Activated CD8-positive, alpha-beta T cell treated with anti-CD3 and anti-CD28 coated beads for 36 hours (primary cell): ENCODE measurements at places on chromosomes 5 and 9. TPM values are rescaled to one million over a fixed set of nuclear protein-coding genes. Genes with fewer than 3 reads are reported as not detected.

TMEM215 gene
- total RNA-seq, result not detected

TMC1 gene
- 0.38 TPM for total RNA-seq

RNF208 gene
- total RNA-seq, result 10.4 TPM

SOX30 gene
- 0.11 TPM for total RNA-seq

FOXE1 gene
- total RNA-seq, result 0.09 TPM

IL3 gene
- total RNA-seq, result 0.25 TPM

BNIP1 gene
- 23.5 TPM for total RNA-seq

HAPLN1 gene
- not detected for total RNA-seq

SIT1 gene
- total RNA-seq, result 99.9 TPM

DNA sequence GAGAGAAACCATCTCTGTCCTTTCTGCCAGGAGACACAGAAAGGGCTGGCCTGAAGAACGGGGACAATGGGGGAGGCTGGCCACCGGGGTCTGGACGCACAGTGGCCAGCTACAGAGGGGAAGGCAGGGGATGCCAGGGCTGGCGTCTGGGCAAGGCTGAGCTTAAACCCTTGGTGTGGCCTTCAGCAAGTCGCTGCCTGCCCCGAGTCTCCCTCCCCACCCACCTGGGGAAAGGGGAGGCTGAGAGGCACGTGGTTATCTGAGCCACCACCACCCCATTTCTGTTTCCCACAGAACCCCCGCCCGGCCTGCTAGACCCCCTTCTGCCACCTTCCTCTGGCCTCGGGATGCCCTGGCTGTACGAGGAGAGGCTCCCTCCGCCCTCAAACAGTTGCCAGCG is 115.3 kb downstream of the VAV2 start:
- no peaks in the 10 kb centered on the region for H3K36me3 ChIP-seq
- H3K27me3 ChIP-seq, result no peaks in the 10 kb centered on the region
- no peak for DNase-seq
- no peak overlapping the region for H3K4me3 ChIP-seq
- H3K4me1 ChIP-seq, result no peaks in the 10 kb centered on the region

GRCh38 chr9:136075881-136076678 is 19.0 kb downstream of the NACC2 start:
- no peaks in the 10 kb centered on the region for H3K36me3 ChIP-seq
- no peak overlapping the region for H3K27ac ChIP-seq
- H3K4me3 ChIP-seq, result peak overlapping the region; percentile 4
- peak; percentile 34 for DNase-seq
- H3K4me1 ChIP-seq, result peaks cover 12% of the 10 kb centered on the region

DNA sequence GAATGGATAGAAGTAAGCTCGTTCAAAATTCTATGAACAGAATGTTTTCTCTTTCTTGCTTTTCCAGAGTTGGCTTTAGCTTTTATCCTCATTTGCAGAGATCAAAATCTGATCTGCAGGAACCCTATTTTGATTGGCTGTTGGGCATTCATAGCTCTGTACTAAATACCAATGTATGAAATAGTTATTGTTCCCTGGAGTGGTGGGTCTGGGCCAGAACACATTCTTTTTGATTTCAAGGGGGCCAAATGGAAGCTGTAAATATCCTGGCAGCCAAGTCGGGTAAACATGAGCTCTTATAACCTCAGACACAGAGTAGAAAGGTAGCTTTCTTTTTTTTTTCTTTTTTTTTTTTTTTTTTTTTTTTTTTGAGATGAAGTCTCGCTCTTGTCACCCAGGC is 241.5 kb downstream of the PDZD2 start:
- no peaks in the 10 kb centered on the region for H3K27me3 ChIP-seq
- H3K36me3 ChIP-seq, result no peaks in the 10 kb centered on the region
- no peak overlapping the region for H3K4me3 ChIP-seq
- H3K27ac ChIP-seq, result no peak overlapping the region
- no peak for DNase-seq

DNA sequence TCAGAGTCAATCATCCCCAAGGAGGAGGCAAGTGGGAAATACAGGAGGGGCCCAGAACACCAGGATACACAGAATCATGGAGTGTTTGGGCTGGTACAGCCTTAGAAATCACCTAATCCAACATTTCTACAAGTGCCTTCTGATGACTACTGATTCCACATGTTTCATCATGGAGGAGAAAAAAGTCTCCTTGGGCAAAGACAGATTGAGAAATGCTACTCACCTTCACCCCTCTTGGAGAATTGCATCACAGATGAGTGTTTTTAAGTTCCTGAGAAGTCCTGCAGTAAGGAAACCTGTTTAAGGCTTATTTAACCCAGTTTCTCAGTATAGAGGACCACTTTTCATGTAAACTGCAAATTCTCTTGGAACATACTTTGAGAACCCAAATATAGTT is 2.2 kb upstream of the SLIT3 start:
- H3K4me3 ChIP-seq, result no peak overlapping the region
- H3K27ac ChIP-seq, result no peak overlapping the region
- H3K27me3 ChIP-seq, result peaks cover 47% of the 10 kb centered on the region
- no peaks in the 10 kb centered on the region for H3K36me3 ChIP-seq
- peaks cover 10% of the 10 kb centered on the region for H3K4me1 ChIP-seq

DNA sequence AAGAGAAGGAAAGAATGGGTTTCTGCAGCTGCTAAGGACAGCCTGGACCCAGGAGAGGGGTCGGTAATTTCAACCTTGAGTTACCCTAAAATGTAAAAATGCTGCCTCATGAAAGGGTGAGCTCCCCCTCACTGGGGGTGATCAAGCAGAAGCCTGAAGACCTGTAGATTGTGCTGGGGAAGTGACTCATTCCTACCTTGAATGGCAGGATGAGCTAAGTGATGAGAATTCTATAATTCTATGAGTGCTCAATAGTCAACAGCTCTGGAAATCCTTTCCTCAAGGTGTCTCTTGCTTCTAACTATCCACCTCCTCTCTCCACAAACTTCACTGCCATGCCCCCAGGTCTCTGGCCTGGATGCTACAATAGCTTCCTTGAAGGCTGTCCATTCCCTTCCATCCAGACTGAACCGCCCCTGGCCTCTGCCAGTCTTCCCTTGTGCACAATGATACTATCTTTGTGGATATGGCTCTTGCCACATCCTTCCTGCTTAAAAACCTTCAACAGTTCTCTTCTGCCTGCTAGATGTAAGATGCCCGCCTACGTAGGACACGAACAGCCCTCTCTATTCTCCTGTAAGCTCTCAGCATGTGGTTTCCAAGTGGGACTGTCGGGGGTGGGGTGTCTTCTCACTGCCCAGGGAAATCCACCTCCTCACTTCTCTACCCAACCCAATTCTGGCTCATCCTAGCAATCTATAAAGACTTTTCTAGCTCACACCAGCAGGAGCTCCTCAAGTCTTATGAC is 50.6 kb downstream of the PTPN3 start:
- H3K4me3 ChIP-seq, result no peak overlapping the region
- H3K27ac ChIP-seq, result peak overlapping the region; percentile 9
- peaks cover 18% of the 10 kb centered on the region for H3K4me1 ChIP-seq
- DNase-seq, result peak; percentile 56
- H3K27me3 ChIP-seq, result peaks cover 8% of the 10 kb centered on the region

DNA sequence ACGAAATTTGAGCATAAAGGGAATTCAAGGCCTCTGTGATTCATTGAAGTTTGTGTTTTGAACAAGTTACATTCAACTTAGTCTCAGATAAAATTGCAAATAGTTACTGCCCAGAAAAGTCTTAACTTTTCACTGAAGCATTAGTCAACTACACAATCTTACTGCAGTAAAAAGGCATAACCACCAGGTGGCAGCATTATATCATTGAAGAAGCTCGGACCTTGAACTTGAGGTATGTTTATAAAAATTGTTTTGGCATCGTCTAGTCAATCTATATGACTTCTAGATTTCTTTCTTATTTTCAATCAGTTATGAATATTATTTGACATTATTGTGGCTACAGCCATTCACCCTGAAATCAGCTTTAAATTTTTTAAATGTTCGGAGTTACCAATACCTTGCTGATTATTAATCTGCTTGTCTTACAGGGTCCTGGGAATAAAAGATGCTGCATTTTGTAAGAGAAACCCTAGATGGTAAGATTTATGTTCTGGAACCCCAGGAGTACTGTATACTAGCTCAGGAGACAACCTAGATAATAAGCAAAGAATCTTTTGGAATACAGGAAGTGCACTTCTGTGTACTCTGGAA is 83.9 kb upstream of the GRAMD2B start:
- H3K36me3 ChIP-seq, result no peaks in the 10 kb centered on the region
- no peaks in the 10 kb centered on the region for H3K27me3 ChIP-seq
- no peaks in the 10 kb centered on the region for H3K4me1 ChIP-seq
- no peak overlapping the region for H3K4me3 ChIP-seq
- peak; percentile 55 for DNase-seq
- no peak overlapping the region for H3K27ac ChIP-seq

- peak; percentile 16 for DNase-seq
- no peak overlapping the region for H3K27ac ChIP-seq
- no peaks in the 10 kb centered on the region for H3K36me3 ChIP-seq
- no peaks in the 10 kb centered on the region for H3K4me1 ChIP-seq
Observed at GRCh38 chr5:53023969-53024368, 34.8 kb downstream of the ITGA2 start.

GRCh38 chr5:174340226-174340625 is 294.7 kb downstream of the NSG2 start:
- H3K4me3 ChIP-seq, result no peak overlapping the region
- no peak overlapping the region for H3K27ac ChIP-seq
- H3K27me3 ChIP-seq, result peaks cover 19% of the 10 kb centered on the region

DNA sequence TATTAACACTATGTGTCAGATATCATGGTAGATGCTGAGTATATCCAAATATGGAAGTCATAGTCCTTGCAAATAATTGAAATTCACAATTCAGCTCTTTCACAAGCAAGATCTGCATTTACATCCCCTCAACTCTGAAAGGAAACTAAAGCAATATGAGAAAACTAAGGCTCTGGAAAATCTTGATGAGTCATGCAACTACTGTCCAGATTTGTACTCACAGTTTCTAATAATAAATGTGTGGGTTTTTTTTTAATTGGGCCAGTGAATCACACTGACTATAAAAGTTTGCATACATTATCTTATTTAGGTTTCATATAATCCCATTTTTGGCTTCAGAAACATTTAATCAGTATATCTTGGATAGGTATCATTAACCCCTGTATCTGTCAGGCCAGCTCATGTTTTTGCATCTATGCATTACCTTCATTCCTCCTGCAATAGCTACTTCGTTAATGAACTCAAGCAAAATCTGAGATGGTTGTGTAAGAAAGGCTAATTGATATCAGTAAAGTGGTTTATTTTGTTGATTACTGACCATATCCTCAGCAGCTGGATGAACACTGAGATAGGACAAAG is 58.7 kb upstream of the PRR16 start:
- peaks cover 1% of the 10 kb centered on the region for H3K4me1 ChIP-seq
- H3K27me3 ChIP-seq, result no peaks in the 10 kb centered on the region
- H3K36me3 ChIP-seq, result no peaks in the 10 kb centered on the region
- DNase-seq, result no peak
- H3K4me3 ChIP-seq, result no peak overlapping the region

DNA sequence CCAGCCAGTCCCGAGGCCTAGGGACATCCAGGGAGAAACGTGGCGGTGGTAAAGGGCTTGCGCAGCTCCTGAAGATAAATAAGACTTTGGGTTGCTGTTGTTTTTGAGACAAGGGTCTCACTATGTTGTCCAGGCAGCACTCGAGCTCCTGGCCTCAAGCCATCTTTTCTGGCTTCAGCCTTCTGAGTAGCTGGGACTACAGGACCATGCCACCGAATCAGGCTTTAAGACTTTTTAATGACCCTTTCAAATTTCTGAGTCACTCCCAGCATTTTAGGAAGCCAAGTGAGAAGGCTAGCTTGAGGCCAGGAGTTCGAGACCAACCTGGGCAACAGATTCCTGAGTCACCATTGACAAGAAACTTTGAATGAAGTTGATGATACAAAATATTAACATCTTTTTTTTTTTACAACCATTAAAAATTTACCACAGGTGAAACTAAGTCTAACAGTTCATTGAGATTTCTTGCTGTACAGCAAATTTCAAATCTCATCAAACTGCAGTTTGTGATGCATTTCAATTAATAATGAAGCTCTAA is 817 bp upstream of the GNE start:
- peaks cover 10% of the 10 kb centered on the region for H3K4me1 ChIP-seq
- peak overlapping the region; percentile 89 for H3K4me3 ChIP-seq
- H3K27me3 ChIP-seq, result no peaks in the 10 kb centered on the region
- H3K36me3 ChIP-seq, result peaks cover 2% of the 10 kb centered on the region

DNA sequence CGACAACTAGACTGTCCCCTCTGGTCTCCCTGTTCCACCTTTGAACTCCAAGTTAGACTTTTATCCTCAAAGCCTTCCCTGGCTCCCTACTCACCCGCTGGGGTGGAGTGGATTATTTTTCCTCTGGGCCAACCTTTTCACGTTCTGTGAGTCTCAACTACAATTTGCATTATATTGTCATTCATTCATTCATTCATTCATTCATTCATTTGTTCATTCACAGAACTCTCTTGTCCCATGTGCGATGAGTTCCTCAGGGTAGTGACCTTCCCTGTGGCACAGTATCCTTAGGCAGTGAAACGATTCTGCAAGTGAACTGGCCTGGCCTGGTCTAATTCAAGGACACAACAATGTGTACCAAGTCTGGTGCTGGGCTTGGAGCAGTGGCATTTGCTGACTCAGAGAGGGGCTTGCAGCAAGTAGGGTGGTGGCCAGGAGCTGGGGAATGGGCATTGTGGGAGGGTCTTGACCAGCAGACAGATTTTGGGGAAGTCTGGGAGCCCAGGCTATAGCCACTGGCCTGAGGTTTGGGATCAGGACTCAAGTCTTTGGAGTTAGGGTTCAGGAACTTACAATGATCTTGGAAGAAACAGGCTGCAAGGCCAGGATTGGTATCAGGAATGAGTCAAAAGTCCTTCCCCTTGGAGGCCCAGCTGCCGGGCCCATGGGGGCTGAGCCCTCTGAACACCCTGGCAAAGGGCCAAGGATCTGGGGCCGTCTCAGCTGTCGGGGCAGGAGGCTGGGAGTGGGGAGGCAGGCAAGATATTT is 37.2 kb upstream of the COL15A1 start:
- no peak for DNase-seq
- H3K4me3 ChIP-seq, result no peak overlapping the region
- no peak overlapping the region for H3K27ac ChIP-seq
- H3K27me3 ChIP-seq, result peaks cover 4% of the 10 kb centered on the region

DNA sequence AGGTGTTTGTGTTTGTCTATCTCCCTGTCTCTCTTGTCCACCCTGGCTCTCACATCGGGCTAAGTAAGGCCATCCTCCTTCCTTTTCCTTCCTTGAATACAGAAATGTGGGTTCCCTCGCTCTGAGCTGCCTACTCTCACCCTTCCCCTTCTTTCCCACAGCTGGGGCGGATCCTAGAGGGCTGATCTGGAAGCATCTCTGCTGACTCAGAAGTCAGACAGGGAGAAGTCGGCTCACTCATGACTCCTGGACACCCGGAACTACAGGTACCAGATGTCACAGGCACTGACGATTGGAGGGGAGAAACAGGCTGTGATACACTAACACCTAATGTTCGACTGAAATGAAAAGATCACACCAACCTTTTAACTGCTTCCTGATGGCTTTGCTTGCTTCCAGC is 41.3 kb downstream of the PTPN3 start:
- H3K36me3 ChIP-seq, result no peaks in the 10 kb centered on the region
- H3K27me3 ChIP-seq, result peaks cover 10% of the 10 kb centered on the region
- no peaks in the 10 kb centered on the region for H3K4me1 ChIP-seq
- H3K27ac ChIP-seq, result no peak overlapping the region
- no peak overlapping the region for H3K4me3 ChIP-seq
- no peak for DNase-seq

GRCh38 chr5:23330726-23331125 is 176.7 kb upstream of the PRDM9 start:
- H3K27me3 ChIP-seq, result no peaks in the 10 kb centered on the region
- H3K36me3 ChIP-seq, result no peaks in the 10 kb centered on the region
- no peak overlapping the region for H3K4me3 ChIP-seq

GRCh38 chr9:131732636-131733289 is 7.1 kb downstream of the RAPGEF1 start:
- H3K4me3 ChIP-seq, result peak overlapping the region; percentile 60
- H3K27me3 ChIP-seq, result no peaks in the 10 kb centered on the region
- peak; percentile 71 for DNase-seq
- peaks cover 91% of the 10 kb centered on the region for H3K4me1 ChIP-seq
